ENCODE measurements at places on chromosomes 3 and 15.

- peak; percentile 2 for DNase-seq
Measured at GRCh38 chr15:41304149-41304770, 28.1 kb downstream of the OIP5 start.

DNA sequence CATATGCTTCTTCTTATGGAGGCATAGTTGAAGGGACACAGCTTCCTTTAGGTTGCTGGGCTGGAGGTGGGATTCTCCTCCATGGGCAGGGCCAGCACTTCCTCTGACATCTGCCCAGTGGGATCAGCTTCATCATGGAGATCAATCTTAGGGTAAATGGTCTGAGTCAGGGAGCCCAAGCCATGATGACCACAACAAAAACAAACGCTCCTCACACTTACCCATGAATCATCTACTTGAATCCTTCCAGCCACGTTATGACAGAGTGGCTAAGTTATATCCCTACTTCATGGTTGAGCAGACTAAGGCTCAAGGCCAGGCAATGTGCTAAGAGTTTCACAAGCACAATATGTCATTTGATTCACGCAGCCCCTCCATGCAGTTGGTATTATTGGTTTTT is 87.2 kb upstream of the NMNAT3 start:
- DNase-seq, result no peak

DNA sequence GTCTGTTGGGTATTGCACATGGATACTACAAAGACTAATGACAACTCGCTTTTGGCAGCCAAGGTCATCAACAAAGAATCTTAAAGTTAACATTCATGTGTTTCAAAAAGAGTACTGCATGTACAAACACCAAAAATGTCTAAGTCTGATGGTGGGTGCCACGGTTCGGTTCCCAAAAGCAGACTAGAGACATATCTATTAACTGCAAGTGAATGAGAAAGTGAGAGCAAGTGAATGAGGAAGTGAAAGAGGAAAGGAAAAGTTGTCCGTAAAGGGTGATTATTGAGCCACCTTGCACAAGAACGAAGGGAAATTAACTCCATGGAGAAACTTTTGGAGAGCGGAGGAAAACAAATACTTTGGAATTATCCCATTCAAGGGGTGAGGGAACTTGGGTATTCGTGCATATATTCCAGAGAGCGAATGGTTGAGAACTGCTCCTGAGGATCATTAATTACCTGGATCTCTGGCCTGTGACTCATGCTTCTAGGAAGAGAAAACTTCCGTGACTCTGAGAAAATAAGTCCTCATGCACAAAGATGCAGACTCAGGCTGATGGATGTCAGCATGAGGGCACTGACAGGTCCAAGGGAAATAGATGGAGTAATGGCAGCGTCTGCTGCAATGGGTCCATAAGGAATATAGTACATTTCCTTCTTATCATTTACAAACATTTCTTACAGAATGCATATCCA is 336.5 kb upstream of the TGFBR2 start:
- DNase-seq, result no peak

DNA sequence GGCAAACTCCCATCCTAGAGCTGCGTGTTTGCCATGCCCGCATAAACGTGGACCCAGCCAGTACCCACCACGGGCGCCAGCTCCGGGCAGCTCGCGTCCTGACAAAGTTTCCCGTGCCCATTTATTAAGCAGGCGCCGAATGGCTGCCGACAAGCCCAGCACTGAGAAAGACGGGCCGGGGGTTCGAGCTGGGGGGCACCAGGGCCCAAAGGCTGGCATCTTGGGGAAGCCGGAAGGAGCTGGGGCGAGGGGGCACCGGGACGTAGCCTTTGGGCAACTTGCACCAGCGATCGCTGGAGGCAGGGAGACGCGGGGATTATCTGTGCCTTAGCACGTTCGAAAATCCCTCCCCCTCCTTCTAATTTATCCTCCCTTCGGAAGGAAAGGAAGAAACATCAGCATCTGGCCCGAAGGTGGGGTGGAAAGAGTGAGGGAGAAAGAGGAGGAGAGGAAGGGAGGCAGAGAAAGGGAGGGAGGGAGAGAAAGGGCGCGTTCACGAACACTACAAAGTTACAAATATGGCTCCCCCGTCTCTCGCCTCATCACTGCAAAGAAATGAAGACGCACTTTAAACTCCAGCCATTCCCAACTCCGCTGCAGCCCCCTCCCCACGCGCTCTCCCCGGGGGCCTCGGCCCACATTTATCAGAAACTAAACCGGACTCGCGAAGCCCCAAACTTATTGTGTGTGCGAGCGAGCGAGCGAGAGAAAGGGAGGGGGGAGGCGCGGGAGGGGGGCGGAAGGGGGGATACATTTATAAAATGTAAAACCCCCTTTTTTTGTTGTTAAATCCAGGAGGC is 1.0 kb downstream of the ANP32A start:
- no peak for DNase-seq

DNA sequence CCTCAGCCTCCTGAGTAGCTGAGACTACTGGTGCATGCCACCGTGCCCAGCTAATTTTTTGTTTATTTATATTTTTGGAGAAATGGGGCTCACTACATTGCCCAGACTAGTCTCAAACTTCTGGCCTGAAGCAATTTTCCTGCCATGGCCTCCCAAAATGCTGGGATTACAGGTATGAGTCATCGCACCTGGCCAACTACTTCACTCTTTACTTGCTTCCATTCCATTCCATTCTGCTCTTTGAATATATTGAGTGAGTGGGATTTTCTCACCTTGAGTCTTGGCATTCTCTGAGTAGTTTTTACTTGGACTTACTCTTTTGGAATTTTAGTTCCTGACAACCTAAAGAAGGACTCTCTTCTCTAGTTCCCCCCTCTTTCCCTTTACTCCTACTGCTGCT is 93.8 kb upstream of the UNC13C start:
- no peak for DNase-seq
